ENCODE measurements at places on chromosomes 7 and 10. TPM values are rescaled to one million over a fixed set of nuclear protein-coding genes. Genes with fewer than 3 reads are reported as not detected.

CDHR1 gene
- 1.2 TPM for total RNA-seq

SH2D4B gene
- total RNA-seq, result 1.4 TPM

NRCAM gene
- 112 TPM for total RNA-seq

PDE1C gene
- 17.8 TPM for total RNA-seq

PFKP gene
- total RNA-seq, result 76.3 TPM

HTR5A gene
- 0.62 TPM for total RNA-seq

DNA sequence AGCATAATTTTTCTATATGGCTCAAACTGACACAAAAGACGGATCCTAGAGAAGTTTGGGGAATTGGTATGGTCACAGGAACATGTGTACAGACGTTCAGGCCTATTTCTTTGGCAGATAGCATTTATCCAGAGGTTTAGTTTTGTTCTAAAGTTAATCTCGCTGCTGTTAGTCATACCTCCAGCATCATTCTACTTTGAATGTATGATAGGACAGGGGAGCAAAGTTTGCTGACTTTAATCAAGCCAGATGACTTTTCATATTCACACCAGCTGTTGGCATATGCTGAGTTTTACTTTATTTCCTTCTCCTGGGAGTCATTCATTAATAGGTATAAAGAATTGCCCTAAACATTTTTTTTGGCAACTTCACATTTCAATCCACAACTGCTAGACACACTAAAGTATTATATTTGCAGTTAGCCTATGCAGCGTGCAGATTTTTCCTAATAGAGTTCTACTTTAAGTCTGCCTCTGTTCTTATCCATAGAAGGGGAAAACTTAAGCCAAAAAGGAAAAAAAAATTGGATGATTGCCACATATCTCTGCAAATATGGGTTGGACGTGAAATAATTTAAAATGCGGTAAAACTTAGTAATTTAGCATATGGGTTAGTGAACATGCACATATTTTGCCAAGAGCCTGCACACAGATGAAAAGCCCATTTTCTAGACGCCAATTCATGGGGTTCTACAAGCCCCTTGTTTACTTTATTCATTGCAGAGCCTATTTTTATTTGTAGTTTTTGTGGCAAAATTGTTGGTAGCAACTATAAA, 213.1 kb downstream of the C7orf25 start:
- DNase-seq, result no peak

DNA sequence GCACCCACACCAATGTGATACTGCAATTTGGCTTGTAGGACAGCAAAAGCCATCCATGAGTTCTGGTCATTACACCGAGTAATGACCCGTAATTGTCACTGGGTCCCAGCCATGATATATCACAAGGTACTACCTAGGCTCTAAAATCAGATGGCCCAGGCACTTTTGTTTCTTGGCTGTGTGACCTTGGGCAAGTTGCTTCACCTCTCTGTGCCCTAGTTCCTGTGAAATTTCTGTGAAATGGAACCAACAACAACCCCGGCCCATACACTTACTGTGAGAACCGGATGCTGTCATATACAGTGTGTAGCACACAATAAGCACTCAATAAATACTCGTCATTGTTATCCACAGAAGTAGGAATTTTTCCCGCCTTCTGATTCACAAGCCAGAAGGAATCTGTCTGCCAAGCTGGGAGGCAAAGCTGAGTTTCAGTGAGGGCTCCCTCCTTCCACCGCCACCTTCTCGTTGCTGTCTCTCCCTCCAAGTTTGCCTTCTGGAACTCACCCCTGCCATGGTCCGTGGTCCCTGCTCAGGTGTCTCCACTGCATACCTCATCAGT, 6.4 kb upstream of the CYTH3 start:
- DNase-seq, result no peak
